ENCODE measurements at places on chromosomes 3 and 15.

DNA sequence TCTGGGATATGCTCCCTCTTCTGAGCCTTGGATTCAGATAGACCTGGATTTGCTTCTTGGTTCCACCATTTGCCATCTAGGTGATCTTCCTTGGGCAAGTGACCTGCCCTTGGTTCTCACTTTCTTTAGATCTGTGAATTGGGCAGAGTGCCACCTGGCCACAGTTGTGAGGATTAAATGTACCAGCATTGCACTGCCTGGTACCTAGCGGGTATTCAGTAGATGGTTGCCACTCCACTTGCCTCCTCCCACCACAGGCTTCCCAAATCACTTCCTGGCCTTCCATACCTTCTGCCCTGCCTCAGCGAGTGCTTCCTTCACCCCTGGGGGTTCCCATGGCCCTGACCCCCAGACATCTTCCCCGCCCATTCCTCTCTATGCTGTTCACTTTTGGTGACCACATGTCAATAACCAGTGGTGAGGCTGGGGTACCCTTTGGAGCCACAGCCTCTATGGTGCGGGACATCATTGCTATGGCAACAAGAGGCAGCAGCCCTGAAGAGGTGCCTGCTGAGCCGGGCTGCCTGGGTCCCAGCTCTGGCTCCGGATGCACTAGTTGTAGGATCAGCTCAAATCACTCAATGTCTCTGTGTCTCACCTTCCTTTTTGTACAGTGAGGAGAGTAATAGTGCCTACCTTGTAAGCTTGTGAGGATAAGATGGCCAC lies 40.5 kb downstream of the CMTM7 start:
- no peak for DNase-seq

DNA sequence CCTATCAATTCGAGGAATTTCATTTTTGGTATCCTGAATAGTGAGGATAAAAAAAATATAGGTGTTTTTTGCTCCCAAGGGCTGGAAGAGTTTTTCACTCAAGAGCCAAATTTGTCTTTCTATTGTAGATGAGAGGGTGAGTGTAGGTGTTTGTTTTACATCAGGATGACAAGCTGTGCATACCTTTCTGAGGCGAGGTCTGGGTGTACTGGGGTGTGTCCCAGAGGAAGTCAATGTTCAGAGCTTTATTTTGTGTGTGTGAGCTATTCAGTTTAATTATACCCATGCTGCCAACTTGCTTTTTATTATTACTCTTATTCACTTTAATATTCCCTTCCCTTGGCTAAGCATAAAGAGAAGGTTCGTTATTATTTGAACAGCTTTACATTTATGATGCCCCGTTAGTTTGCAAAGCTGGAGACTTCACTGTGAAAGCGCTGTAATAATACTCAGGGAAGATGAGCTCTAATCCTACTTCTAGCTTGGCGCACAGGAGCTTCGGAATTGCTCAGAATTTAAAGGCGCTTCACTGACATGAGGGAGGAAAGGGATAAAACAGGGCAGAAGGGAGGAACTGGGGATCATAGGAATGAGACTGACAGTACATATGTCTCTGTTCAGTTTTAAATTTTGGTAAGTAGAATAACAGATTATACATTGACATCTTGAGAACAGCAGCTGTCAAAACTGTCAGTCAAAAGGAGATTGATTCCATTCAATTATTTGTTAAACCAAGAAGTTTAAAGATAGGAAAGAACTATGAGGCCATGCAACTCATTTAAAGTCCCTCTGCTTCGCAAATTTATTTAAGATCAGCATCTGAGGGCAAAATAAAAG lies 117.7 kb upstream of the TP63 start:
- DNase-seq = no peak

DNA sequence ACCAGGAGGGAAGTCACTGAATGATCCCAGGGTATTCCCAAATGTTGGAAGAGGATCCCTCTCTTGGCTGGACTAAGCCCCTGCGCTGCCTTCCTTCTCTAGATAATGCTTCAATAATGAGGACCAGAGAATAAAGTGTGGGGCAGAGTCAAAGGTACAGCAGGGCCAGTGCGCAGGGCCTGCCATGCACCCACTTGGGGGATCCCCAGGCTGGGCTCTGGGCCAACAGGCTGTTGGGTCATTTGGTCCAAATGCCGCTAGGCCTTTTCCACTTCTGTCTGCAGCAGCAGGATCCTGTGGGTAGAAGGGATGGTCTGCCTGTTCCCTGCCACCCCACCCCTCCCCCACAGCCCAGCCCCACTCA lies 5.7 kb upstream of the CLK3 start:
- no peak for DNase-seq

GRCh38 chr15:72222393-72222792 lies 8.6 kb downstream of the PKM start:
- no peak for DNase-seq

DNA sequence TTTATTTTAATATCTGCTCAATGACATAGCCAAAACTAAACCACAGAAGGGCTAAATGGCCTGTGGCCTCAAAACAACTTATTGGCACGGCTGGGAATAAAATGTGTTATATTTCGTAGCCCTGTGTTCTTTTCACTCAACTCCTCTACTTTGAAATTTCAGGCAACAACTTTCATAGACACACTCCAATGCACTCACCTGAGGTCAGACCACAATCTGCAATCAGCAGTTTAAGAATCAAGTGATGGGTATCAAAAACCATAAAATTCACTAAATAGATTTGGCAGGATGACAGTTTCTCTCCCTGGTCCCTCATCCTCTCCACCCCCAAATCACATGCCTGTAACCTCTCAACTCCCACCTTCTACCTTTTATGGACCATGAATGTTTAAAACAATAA lies 2.0 kb upstream of the CD200R1 start:
- DNase-seq = no peak

GRCh38 chr15:32107477-32108080 lies 77.3 kb downstream of the CHRNA7 start:
- DNase-seq = no peak

- DNase-seq = no peak
These were observed 7.0 kb downstream of the AEN start for GRCh38 chr15:88628018-88628654.

DNA sequence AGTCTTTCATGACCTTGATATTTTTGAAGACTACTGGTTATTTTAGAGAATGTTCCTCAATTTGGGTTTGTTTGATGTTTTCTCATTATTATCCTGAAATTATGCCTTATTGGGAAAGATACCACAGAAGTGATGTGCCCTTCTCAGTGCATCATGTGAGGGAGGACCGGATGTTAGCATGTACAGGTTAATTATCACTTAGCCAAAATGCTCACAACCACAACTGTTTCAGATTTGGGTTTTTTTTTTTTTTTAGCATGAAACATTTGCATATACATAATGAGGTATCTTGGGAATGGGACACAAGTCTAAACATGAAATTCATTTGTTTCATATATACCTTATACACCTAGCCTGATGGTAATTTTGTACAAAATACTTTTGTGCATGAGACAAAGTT lies 59.8 kb downstream of the PIK3R4 start:
- no peak for DNase-seq

- DNase-seq = no peak
These were observed 14.4 kb downstream of the FANCD2OS start for GRCh38 chr3:10093678-10094077.

GRCh38 chr3:57644740-57645139 lies 47.6 kb upstream of the ARF4 start:
- no peak for DNase-seq
